ENCODE measurements at places on chromosomes 6 and 20.
A peak's percentile ranks its signal among the peaks of the same experiment; 100 is the strongest.

GRCh38 chr6:166578536-166579236, 7.8 kb downstream of the RAMACL start:
- DNase-seq, result no peak

GRCh38 chr6:116328528-116328903, 42.2 kb upstream of the DSE start:
- DNase-seq, result no peak

DNA sequence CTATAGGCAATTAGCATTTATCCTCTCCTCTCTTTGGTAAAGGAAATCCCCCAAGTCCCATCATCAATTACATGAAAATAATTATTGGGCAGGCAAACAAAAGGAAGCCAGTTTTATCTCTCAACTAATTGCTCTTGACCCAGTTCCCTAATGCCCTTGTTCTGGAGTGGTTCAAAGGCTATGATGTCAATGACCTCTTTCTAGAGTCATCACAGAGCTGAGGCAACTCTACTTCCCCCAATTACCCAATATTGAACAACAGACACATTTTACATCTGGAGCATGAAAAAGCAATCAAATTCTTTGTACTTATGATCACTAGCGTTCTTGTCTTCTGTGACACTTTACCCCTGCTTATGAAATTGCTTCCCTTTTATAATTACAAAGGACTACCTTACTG, 43.5 kb downstream of the NT5E start:
- DNase-seq, result no peak

GRCh38 chr6:12235341-12235740, 54.8 kb upstream of the EDN1 start:
- DNase-seq, result no peak

- no peak for DNase-seq
These were observed 171.0 kb downstream of the QRSL1 start for GRCh38 chr6:106800379-106800778.

DNA sequence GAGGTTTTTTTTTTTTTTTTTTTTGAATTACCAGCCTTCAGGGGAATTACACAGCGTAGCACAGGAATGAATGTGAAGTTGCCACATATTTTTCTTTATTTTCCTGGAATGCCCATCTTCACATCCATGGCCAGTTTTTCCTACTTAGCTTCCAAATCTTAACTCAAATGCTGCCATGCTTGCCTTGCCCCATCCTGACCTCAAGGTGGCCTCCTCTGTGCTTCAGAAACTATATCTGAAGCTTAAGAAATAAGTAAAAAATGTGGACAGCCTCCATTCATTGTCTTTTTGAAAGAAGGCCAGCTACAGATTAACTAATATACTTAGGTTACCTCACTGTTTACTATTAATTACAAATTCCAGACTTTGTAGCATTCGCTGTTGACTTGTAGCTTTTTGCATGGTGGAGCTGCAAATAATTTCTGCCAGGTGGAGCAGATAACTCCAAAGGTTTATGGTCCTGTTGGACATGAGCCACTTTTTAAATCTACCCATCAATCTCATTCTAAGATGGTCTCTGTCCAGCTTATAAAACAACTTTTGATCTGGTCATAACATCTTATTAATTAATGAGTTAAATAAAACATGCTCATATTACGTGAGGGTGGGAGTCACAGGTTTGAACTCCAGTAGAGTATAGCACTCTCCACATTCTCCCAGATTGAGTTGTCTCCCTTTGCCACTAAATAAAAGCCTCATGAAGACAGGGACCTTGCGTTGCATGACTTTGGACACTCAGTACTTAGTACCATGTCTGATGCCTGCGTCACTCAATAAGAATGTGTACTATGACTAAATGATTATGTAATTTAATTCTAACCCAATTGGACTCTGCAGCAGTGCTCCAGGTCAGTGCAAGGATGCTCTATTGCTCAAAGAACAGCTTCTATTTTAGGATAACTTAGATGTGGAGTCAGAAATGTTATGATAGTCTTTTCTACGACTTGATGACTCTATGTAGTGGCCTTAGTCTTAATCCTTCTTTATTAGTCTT, 678.6 kb upstream of the CITED2 start:
- DNase-seq, result peak; percentile 73

- DNase-seq, result no peak
These were observed 209.5 kb downstream of the SAMD5 start for GRCh38 chr6:147717991-147718390.

DNA sequence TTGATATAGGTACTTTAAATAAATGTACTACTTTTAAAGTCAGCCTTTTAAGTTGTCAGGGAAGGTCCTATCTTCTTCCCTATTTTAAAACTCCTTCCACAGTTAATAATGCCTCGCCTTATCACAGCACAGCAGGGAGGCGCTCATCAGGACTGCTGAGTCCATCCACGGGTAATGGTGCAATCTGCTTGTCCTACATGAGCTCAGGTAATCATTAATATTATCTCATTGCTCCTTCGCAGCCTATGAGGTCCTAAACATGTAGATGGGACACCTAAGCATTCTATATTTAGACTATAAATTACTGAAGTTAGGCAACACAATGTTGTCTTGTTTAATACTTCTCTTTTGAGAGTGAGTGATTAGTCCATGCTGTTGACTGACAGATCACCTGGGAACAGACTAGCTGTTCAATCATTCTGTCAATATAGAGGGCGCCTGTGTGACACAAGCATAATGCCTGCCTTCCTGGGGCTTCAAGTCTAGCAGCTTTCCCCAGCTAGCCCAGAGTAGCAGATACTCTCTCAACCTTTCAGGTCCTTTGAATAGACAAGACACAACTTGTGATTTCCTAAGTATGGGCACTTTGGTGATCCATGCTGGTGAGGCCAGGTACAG, 91.0 kb downstream of the FYN start:
- no peak for DNase-seq

GRCh38 chr6:3731700-3732099, 19.8 kb downstream of the PXDC1 start:
- DNase-seq, result no peak

GRCh38 chr6:52994839-52995088, 320 bp downstream of the GSTA4 start:
- DNase-seq, result no peak

DNA sequence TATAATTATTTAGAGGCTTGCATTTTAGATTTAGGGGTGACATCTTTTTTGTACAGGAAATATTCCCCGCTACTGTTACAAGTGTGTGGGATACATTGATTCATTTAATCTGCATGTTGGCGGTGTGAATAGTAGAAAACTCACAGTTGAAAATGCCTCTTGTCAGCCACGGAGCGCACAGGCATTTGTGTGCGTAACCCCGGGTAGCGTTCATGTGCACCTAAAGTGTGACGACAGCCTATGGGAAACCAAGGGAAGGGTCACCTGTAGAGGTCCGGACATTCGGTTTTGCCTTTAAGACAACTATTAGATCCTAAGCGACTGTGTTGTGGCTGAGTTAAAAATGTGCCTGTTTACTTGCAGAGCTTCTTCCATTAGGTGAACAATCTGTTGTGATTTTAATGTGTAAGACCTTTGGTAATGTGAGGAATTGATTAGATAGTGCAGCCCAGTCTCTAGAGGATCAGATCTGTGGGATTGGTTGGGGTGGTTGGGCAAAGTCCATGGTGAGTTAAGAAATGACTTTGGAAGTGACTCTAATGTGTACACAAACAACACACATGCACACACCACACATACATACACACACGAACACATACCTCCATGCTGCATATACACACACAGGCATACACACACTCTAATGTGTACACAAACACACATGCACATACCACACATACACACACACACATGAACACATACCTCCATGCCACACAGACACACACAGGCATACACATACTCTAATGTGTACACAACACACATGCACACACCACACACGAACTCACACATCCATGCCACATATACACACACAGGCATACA, 15.7 kb downstream of the ERMARD start:
- no peak for DNase-seq

GRCh38 chr6:145836170-145836569, 21.6 kb upstream of the FBXO30 start:
- DNase-seq, result peak; percentile 77

- DNase-seq, result peak; percentile 73
These were observed 272.9 kb upstream of the KCNQ5 start for GRCh38 chr6:72348926-72349325.

- peak; percentile 60 for DNase-seq
These were observed 15.5 kb downstream of the CCDC167 start for GRCh38 chr6:37483917-37484785.

DNA sequence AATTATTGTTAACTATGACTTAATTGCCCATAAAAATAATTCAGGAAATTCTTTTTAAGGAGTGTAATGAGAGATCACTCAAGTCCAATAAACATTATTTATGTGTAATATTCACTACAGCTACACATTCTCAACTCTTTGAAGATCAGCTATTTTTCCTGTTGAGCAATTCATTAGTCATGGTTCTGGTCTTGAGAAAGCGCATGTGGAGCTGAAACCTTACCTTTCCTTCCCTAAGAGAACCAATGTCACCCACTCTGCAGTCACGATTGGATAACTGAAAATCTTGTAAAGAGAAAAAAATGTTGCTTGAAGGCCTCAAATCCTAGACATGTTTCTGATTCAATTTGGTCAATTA, 736.9 kb upstream of the MARCKS start:
- peak; percentile 96 for DNase-seq

- DNase-seq, result peak; percentile 46
These were observed 18.8 kb upstream of the EZR start for GRCh38 chr6:158837684-158838625.

GRCh38 chr6:162408826-162409535, 318.6 kb downstream of the PRKN start:
- no peak for DNase-seq

DNA sequence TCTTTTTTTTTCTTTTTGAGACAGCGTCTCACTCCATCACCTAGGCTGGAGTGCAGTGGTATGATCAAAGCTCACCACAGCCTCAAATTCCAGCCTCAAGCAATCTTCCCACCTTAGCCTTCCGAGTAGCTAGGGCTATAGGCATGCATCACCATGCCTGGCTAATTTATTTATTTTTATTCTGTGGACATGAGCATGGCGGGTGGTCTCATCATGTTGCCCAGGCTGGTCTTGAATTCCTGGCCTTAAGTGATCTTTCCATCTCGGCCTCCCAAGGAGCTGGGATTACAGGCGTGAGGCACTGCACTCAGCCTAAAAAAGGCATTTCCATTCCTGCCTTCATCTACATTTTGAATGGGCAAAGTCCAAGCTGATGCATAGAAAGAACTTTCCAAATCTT, 56.2 kb upstream of the BEND3 start:
- no peak for DNase-seq

DNA sequence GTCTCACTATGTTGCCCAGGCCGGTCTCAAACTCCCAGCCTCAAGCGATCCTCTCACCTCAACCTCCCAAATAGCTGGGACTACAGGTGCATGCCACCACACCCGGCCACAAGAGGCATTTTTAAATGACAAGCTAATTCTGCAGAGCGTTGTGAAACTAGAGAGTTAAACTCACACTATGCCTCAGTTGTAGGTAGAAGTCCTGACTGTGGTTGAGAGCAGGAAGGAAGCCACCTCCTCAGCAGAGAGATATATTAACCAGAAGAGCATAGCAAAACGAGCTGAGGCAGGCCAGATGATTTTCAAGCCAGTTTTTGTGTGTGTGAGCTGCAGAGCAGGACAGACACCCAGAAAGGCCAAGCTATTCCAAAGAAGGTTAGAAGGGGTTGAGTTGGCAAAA, 150.3 kb downstream of the MBOAT1 start:
- DNase-seq, result no peak

DNA sequence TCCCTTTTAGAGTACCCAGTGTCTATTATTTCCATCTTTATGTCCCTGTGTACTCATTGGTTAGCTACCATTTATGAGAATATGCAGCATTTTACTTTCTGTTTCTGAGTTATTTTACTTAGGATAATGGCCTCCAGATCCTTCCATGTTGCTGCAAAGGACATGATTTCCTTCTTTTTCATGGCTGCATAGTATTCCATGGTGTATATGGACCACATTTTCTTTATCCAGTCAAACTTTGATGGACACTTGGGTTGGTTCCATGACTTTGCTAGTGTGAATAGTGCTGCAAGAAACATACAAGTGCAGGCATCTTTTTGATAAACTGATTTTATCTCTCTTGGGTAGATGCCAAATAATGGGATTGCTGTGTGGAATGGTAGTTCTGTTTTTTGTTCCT, 55.4 kb downstream of the ZBTB2 start:
- DNase-seq, result no peak

GRCh38 chr20:4781211-4781610, 59.5 kb downstream of the PRND start:
- DNase-seq, result no peak

DNA sequence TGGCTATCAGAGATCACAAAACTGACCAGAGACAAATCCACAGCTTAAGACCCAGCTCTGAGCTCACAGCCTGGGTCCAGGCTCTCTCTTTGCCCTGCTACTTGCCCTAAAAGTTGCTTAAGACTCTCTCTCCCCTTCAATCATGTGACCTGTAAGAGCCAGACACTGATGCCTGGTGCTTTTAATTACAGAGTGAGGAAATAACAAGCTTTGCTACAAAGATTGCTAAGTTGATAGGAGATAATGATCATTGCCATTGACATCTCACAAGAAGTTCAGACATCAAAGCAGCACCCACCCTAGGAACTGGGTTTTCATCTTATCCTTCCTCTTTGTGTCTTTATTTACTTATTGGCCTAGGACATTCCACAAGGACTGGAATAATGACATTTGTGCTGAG, 125.9 kb upstream of the CD93 start:
- no peak for DNase-seq

GRCh38 chr6:11609324-11610071, 71.9 kb downstream of the TMEM170B start:
- peak; percentile 98 for DNase-seq

- DNase-seq, result no peak
These were observed 11.5 kb downstream of the LPIN3 start for GRCh38 chr20:41352106-41352505.

DNA sequence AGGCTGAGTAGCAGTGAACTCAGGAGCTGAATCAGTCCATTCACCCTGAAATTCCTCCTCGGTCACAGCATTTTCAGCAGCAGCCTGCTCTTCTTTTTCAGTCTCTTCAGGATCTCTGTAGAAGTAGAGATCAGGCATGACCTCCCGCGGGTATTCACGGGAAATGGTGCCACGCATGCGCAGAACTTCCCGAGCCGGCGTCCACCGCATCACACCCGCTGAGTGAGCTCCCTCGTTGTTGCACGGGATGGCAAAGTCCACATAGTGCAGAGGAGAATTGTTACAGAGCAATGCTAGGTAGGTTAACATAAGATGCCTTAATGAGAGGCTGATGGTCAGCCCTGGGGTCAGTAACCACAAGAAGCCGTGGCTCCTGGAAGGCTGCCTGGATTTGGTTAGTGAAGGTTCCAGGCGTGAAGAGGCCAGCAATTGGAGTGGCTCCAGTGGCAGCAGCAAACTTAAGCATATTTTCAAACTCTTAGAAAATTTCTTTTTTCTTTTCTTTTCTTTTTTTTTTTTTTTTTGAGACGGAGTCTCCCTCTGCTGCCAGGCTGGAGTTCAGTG, 113.5 kb upstream of the HDAC2 start:
- DNase-seq, result no peak
